ENCODE measurements at places on chromosomes 4 and X. TPM values are rescaled to one million over a fixed set of nuclear protein-coding genes. Genes with fewer than 3 reads are reported as not detected.

- no peak for DNase-seq
Measured at GRCh38 chr4:188822698-188823097, 683.5 kb downstream of the TRIML1 start.

DNA sequence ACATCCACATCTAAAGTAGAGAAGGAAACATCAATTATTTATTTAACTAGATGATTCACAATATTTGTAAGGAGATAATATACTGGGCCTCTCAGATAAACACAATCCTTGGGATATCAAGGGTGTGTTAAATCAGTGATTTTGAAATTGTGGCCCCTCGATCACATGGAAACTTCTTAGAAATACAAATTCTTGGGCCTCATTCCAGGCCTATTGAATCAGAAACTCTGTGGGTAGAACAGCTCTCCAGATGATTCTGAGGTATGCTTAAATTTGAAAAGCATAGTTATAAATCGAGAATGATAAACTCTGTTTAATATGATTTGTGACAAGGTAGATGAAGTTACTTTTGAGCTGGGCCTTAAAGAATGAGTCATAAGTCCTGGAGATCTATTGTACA lies 64.3 kb upstream of the GPR174 start:
- no peak for DNase-seq

DNA sequence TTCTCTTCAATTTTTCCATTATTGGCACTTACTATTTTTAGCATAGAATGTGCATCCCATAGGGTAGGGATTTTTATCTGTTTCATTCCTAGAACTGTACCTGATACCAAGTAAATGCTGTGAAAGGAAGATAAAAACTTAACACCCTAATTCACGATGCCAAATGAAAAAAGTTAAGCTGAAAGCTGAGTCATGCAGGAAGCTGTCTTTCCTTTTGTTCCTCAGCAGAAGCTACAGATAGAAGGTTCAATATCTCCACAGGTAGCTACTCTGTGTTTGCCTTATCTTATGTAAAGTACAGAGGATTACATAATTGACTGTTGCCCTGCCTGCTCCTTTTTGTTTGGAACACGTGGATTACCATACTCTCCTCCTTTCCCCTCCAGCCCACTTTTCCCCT lies 77.0 kb downstream of the LRP2BP start:
- no peak for DNase-seq

GRCh38 chr4:23728971-23729370 lies 160.9 kb downstream of the PPARGC1A start:
- no peak for DNase-seq

GRCh38 chr4:138673053-138673452 lies 342.5 kb upstream of the NOCT start:
- DNase-seq: no peak

GRCh38 chrX:41240509-41240908 lies 93.5 kb upstream of the DDX3X start:
- DNase-seq: no peak

- peak; percentile 6 for DNase-seq
Measured at GRCh38 chrX:50812995-50813842, 775 bp downstream of the SHROOM4 start.

GRCh38 chrX:34849371-34849770 lies 93.2 kb upstream of the FAM47B start:
- DNase-seq: no peak

DNA sequence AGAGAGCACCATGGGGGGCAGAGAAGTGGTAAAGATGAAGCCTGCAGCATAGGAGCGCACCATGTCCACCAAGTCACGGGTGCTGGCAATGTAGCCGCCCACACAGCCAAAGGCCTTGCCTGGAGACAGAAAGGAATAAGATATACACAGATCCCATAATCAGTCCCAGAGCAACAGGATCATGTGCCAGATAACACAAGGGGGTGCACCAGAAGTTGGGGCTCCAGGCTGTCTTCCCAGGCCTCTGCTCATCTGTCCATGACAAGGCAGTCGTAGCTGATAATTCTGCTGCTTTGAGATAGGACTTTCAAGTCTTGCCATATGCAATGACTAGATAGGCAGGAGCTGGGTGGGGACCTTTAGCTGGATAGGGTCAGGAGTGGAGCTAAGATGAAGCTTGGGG lies 14.7 kb downstream of the APEX2 start:
- DNase-seq: no peak

DNA sequence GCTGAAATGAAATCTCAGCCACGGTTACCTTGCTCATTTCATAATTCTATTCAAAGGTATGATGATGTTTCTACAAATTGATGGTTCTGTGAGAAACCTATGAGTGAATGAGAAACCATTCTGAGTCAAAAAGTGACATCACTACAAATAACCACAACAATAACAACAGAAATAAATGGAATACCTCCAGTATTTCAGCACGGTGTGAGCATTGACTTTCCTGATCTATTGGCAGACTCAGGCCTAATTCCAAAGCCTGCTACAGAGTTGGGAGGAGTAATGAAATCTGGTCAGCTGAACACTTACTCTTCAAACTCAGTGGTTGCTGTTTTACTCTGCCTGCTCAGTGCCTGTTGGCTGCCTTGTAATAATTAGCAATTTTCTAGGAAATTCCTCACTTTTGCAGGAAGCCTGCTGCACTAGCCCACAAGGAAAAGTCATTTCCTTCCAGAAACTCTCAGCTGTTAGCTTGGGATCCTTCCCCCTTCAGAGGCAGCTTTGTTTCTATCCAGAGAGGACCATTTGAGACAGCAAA lies 18.8 kb upstream of the SYNPO2 start:
- DNase-seq: no peak

DNA sequence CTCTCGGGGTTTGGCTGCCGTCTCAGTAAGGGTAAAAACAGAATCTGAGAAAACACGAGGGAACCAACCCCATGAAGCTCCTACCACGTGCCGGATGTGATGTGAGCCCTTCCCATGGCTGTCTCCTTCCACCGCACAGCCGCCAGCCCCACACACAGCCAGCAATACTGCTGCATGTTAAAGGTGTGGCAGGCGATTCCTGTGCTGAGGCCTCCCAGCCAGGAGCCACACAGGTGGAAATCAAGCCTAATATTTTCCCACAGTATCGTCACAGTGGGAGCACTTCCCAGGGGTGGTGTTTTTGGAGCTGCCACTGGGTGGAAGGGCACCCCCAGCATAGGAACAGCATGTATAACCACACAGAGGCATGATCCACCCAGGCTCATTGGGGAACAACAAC lies 77.5 kb downstream of the SLC2A9 start:
- DNase-seq: no peak

DNA sequence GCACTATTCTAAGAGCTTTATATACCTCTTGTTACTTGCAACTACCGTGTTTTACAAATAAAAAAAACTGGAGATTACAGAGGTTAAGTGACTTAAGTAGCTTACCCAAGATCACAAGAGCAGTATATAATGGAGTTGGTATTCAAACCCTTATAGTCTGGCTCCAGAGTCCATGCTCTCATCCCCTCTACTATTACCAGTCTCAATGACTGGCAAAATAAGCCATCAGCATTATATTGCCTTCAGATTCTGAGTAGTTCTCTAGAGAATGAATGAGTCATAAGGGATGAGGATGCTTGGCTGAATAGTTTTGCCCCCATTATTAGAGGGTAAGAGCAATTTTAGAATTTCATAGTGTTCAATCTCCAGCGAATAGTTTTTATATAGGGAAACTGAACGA lies 170.1 kb upstream of the ATOH1 start:
- DNase-seq: no peak

- DNase-seq: no peak
Measured at GRCh38 chrX:2487366-2487765, 13.4 kb downstream of the DHRSX start.

GRCh38 chr4:76216975-76217814 lies 3.6 kb upstream of the SCARB2 start:
- DNase-seq: no peak

DNA sequence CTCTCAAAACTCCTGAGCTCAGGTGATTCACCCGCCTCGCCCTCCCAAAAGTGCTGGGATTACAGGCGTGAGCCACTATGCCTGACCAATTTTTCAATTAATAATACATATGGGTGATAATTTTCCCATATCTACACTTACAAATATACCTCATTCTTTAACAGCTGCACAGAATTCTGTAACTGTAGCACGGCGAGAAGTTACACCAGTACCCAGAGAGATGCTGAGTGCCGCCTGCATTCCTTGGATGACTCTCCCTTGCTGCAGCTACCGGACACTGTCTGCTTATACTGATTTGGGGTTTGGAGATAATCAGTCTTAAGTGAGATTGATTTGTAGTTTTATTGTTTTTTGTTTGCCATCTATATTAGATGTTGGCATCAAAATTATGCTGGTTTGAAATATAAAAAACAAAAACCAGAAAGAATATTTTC lies 5.8 kb downstream of the TIFA start:
- no peak for DNase-seq

- DNase-seq: no peak
Measured at GRCh38 chrX:49921109-49921508, 1.3 kb upstream of the CLCN5 start.

The CENPVL1 gene
- total RNA-seq: not detected

The SLITRK2 gene
- total RNA-seq: not detected

The CSAG1 gene
- not detected for total RNA-seq

The ADH1B gene
- total RNA-seq: not detected

The PCYT1B gene
- 0.17 TPM for total RNA-seq

The SLC10A6 gene
- total RNA-seq: not detected

The PAGE5 gene
- total RNA-seq: 0.47 TPM
